T-helper 17 cell (primary cell): ENCODE measurements at places on chromosomes 11 and 22.

DNA sequence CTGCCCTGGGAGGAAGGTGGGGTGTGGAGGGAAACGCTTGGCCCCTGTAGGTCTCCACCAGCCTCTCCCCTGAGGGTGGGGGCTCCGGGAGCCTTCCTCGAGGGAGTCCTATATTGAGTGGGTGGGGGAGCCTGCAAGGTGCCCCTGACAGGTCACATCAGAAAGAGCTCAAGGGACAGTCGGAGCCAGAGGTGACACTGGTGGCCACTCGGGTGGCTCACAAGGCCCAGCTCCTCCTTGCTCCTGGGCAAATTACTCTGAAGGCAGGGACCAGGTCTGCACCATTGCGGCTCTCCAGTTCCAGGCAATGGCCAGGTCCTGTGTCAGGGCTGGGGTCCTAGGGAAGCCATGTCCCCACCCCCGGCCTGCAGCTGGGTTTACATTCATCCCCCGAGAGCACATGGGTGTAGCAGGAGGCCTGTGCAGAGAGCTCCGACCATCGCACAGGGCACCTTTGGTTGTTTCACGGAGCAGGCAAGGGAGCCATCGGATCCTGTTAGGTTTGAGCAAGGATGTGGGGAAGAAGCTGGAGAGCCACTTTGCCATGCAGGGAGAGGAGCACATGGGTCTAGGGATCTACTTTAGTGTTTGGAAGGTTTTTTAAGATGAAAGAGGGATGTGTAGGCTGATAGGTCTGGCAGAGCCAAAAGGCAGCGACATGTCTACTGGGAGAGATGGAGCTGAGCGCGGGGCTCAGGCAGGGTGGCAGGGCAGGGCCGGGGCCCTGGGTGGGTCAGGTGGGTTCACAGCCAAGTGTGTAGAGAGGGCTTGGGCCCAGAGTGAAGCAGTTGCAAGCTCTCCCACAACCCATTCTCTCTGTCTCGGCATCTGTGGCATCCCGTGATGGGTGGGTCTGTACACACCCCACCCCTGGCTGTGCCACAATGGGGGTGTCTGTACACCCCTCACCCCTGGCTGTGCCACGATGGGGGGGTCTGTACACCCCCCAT is 14.8 kb downstream of the CCND1 start:
- DNase-seq, result no peak

DNA sequence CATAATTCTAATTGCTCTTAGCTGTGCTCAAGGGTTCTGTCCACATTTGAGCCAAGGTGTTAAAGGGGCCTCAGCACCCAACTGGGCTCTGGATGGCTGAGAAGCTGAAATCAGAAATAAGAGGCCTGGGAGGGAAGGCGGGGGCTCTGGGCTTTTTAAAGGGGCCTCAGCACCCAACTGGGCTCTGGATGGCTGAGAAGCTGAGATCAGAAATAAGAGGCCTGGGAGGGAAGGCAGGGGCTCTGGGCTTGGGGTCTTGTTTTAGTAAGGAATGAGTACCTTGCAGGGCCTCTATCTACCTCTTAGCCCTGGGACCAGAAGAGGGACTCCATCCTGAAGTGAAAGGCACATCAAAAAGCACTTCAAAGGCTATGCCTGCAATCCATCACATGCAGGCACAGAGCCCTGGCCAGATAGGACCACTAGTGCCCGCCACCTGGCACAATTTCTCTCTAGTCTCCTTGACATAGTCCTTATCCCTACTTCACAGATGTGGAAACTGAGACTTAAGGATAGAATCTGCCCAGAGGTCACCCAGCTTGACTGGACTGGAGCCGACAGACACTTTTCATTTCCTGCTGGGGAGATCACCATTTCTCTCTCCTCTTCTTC is 35.6 kb downstream of the DKK3 start:
- no peak for DNase-seq

GRCh38 chr11:124762105-124762623 is at the start of gene ESAM:
ESAM (minus strand) TSS chr11:124762290; CDS start chr11:124762154, 136 bp downstream.
- DNase-seq, result peak; percentile 52

DNA sequence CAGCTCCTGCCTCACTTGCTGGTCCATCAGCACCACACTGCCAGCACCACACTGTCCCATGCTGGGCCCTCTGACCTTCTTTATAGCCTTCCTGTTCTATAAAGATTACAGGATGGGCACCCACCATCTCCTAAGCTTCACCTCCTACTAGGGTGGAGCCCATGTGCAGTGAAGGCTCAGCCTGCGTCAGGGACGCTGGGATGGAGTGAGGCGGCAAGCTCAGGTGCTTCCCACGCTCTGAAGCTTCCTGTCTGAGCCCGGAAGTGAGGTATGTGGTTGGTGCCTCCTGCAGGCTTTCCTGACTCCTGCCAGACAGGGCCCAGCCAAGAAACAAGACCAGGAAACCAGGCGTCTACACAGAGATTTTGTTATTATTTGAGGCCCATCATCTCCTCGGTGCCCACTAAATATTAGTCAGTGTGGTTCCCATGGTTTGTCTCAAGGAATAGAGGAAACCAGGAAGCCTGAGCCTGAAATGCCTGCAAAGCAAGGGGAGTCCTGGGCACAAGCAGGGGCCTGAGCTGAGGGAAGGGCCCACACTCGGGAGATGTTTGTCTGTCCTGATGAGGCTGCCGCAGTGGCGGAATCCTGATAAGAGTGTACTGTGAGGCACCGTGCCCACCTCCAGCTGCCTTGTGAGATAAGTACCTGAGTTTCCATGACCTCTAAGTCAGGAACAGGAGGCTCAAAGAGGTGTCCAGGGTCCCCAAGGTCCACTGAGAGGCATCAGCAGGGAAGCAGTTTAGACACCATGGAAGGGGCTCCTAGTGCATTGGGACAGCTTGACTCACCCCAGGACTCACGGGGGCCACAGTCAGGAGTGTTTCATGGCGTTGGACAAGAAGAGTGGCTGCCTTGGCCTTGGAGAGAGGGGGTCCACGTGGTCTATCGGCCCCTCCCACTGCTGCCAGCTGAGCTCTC is 22.0 kb downstream of the RSPH14 start:
- DNase-seq, result peak; percentile 39

- no peak for DNase-seq
These were observed 19.4 kb upstream of the MYEOV start for GRCh38 chr11:69274531-69275016.

GRCh38 chr11:32033067-32033466 is 57.8 kb upstream of the RCN1 start:
- DNase-seq, result no peak

- no peak for DNase-seq
These were observed 16.1 kb downstream of the RPL3 start for GRCh38 chr22:39303358-39303757.

- no peak for DNase-seq
These were observed 28.5 kb downstream of the MAFF start for GRCh38 chr22:38230108-38230825.

DNA sequence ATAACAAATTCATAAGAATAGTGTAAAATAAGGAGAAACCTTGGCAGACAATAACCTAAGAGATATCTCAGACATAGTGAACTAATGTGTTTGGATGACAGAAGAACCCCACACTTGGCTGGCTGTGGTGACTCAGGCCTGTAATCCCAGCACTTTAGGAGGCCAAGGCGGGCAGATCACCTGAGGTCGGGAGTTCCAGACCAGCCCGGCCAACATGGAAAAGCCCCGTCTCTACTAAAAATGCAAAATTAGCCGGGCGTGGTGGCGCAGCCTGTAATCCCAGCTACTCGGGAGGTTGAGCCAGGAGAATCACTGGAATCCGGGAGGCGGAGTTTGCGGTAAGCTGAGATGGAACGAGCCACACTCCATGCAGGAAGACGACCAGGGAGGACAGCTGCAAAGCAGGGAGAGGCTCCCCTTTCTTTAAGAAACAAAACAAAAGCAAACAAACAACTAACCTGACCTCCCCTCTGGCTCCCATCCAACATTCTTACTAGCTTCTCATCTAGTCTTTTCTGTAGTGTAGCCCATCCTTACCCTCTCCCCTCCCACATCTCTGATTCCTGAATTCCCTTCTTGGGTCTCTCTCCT is 84.2 kb downstream of the ZNF280B start:
- no peak for DNase-seq

DNA sequence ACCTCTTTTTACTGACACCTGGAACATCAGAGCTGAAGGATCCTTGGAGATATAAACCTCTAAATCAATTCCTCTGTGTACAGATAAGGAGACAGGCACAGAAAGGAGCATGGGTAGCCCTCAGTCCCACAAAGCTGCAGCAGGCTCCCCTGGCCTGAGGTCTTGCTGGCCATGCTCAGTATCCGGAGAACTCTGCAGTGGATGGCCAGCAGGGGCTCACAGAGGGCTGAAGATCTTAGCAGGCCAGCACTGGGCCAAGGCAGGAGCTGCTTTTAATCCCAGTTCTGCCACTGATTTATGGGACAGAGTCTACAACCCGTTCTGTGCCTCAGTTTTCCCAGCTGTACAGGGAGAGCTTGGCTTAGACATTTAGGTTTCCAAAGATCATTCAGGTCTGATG is 52.6 kb upstream of the LRRC32 start:
- no peak for DNase-seq

GRCh38 chr11:109527496-109527895 is 105.5 kb downstream of the C11orf87 start:
- DNase-seq, result no peak

- DNase-seq, result no peak
These were observed at the start of gene MCHR1 for GRCh38 chr22:40679249-40679963. MCHR1 (plus strand) TSS chr22:40679484; CDS start chr22:40679653, 169 bp downstream.

GRCh38 chr11:82895437-82896091 is 4.7 kb downstream of the PRCP start:
- no peak for DNase-seq

DNA sequence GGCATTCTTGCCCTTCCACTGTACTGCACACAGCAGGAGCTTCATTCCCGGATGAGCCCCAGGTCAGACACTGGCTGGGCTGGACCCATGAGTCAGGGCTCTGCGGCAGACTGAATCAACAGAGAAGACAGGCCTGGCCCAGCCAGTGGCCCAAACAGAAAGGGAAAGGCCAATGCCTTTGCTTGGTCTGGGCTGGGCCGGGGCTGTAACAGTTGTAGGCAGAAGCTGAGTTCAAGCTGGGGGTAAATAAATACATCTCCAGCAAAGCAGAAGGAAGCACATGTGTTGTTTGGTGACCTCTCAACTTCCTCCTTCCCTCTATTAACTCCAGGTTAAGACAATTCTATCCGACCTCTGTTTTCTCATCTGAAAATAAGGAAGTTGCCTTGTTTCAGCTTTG is 1.8 kb upstream of the SMIM35 start:
- no peak for DNase-seq

DNA sequence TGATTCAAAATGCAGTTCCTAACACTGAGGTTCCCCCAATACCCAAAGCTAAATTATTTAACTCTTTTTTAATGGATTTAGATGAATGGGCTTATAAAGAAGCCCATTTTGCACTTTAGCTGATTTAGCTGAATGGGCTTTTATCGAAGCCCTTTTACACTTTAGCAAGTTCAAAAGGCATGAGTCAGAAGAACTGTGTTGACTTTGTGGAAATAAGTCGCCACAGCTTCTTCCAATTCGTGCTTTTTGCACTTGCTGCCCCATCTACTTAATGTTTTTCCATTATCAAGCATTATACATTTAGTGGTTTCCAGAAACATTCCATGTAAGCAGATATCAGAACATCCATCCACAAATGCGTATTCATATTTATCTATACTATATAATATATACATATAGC is 20.5 kb upstream of the GRIA4 start:
- DNase-seq, result no peak

DNA sequence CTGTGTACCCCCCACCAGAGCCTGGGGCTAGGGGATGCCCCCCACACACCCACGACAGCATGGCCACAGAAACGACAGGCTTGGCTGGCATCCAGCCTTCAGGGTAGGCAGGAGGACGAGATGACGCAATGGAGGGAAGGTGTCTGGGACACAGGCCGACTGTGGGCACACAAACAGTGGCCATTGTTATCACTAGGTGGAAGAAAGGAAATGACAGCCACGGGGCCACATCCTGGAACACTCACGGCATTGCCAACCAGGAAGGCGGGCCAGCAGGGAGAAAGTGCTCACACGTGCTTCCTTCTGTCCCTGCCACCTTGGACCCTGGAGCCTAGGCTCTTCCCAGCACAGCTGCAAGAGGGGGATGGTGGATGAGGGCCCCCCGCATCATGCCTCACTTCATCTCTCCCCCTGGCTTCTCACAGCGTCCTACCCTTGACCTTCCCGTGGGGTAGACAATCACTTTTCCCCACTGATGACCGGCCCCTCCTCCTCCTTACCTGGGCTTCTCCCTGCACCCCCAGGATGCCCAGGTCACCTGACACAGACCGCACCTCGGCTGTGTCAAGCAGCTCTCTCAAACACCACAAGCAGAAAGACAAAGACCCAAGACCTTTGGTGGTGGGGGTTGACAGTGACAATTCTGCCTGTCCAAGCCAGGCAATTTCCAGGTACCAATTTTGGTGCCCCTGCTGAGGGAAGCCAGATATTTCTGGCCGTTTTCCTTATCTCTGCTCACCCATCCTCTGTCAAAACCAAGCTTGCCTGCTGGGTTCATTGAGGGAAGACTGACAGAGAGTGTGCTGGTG is 8.6 kb downstream of the PLA2G6 start:
- no peak for DNase-seq

DNA sequence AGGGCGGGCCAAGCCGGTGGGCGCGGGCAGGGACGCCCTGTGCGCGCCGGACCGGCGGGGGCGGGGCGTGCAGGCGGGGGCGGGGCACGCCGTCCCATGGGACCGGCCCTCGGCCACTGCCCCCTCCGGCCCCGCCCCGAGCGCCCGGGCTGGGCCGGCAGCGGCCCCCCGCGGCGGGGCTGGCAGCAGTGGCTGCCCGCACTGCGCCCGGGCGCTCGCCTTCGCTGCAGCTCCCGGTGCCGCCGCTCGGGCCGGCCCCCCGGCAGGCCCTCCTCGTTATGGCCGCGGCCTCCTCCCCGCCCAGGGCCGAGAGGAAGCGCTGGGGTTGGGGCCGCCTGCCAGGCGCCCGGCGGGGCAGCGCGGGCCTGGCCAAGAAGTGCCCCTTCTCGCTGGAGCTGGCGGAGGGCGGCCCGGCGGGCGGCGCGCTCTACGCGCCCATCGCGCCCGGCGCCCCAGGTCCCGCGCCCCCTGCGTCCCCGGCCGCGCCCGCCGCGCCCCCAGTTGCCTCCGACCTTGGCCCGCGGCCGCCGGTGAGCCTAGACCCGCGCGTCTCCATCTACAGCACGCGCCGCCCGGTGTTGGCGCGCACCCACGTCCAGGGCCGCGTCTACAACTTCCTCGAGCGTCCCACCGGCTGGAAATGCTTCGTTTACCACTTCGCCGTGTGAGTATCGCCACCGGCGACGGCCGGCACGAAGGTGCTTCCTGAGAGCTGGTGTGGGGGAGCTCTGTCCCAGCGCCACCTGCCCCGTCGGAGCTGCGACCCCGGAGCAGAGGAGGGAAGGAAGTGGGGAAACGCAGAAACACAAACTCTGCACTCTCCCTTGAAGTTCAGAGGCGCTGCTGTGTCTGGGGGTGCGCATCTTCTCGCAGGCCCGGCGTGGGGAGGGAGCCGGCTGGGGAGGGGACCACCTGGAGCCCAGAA is at the start of gene KCNQ1:
Gene KCNQ1 (plus strand): TSS at position 188 of the 925 bp plus-strand sequence. CDS start 91 bp downstream, at position 279.
- peak; percentile 68 for DNase-seq

GRCh38 chr11:11395126-11395525 is 42.1 kb upstream of the CSNK2A3 start:
- DNase-seq, result no peak

DNA sequence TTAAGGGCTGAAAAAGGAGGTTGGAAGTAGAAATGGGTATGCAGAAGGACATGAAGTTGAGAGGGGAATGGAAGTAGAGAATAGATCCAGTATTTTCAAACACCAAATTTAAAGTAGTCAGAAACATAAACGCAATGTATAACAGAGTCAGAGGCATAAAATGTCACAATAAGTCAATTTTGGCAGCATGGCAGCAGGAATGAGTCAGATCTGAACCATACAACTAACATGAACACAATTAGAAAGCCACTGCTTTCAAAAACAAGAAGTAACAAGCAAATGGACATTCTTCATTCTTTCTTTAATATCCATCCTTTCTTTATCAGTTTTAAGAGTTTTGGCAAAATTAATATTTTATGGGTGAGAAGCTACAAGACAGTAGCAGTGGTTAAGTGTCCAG is 2.5 kb downstream of the CHORDC1 start:
- DNase-seq, result no peak
